ENCODE measurements at places on chromosomes 7 and 10.

- DNase-seq = no peak
Measured at GRCh38 chr10:93573051-93573909, 6.8 kb downstream of the FFAR4 start.

- DNase-seq = no peak
Measured at GRCh38 chr7:18201350-18201749, 173.7 kb upstream of the PRPS1L1 start.

GRCh38 chr10:73859784-73860491 is 14.4 kb downstream of the CAMK2G start:
- no peak for DNase-seq

DNA sequence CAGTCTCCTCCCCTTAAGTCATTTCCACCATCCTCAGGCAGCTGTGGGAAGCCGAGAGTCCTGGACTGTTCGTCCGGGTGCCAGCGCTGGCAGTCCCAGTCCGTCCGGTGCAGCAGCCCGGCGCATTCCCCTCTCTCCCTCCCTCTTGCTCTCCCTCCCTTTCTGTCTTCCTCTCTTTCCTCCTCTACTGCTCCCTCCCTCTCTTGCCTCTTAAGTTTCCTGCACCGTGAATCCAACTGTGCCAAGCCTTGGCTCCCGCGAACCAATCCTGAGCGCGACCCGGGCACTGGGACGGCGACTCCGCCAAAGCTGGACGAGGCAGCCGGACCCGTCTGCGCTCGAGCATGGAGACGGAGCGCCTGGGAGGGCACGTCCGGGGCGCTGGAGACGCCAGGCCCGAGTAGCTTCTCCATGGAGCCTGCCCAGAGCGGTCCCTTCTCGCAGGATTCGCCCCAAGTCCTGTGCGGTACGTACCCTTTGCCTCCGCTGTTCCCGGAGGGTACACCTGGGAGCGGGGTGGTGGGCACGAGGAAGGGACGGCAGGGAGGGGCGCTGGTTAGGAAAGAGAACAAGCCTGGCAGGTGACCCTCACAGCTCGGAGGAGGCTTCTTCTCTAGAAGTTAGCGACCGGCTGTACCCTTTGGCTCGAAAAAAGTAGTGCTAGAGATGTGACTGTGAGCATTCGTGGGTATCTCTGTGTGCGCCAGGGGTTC is 1.0 kb downstream of the NXPH1 start:
- DNase-seq = no peak

- DNase-seq = no peak
Measured at GRCh38 chr10:124562425-124563060, 100.9 kb downstream of the LHPP start.

- no peak for DNase-seq
Measured at GRCh38 chr7:108263425-108263824, 133.3 kb upstream of the LAMB4 start.

DNA sequence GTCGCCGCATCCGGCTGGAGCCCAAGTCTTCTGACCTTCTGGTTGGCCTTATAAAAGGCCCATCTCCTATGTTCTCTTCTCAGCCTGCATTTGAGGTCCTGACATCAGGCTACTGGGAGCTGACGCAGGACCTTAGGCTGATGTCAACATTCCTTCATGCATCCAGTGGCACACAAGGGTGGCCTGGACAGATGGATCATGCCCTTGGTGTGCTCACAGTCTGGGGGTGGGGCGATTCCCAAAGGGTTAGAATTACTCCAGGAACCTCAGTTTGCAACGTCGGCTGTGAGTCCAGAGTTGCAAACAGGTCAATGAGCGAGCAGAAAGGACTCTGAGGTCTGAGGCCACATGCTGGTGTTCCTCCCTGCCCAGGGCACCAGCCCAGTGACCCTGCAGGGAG is 8.2 kb upstream of the CLIP2 start:
- DNase-seq = no peak

DNA sequence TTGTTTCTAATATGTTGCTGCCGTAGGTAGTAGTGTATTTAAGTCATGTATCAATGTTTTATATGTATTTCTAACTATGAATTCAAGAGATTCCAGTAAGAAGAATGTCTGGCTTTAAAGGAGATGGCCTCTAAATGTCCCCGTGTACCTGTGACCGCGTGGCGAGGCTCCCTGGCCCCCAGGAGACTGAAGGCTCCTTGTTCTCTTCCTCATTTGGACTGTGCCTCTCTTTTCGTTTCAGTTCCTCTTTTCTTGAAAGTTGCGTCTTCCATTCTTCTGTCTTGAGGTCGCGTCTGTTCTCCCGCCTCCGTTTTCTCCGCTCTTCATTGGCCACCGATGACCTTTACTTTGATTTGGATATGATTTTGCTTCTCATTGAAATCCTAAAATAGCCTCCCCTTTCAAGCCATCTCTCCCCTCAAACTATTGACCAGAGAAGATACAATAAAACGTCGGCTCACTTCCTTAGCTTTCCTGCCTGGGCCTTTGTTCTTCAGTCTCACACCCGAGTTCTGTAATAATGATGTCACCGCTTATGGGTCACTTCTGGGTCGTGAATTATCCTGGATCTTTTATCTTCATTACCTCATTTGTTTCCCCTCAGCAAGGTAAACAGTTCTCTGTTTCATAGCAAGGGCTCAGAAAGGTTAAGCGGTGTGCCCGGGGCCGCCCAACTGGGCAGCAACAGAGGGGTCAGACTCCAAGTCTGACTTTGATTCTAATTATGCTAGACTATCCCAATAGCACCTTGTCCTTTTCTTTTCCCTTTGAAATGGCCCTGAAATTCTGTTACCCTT is 28.7 kb downstream of the WIPI2 start:
- no peak for DNase-seq

- DNase-seq = no peak
Measured at GRCh38 chr7:7642081-7642480, 1.5 kb downstream of the UMAD1 start.

DNA sequence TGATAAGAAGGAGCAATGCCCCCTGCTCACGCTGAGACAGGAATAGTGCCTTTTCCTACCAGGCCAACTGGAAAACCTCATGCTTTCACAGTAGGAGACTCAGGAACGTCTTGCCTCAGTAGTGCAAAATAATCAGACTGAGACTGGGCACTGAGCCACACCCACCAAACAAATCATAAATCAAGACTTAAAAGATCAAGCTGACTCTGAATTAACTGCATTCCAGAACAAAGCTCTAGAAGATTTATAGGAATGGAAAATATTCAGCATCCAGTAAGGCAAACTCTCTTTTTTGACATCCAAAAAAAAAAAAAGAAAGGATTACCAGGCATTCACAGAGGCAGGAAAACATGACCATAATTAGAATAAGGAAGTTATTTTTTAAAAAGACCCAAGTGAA is 30.5 kb upstream of the SLC18A3 start:
- DNase-seq = no peak

DNA sequence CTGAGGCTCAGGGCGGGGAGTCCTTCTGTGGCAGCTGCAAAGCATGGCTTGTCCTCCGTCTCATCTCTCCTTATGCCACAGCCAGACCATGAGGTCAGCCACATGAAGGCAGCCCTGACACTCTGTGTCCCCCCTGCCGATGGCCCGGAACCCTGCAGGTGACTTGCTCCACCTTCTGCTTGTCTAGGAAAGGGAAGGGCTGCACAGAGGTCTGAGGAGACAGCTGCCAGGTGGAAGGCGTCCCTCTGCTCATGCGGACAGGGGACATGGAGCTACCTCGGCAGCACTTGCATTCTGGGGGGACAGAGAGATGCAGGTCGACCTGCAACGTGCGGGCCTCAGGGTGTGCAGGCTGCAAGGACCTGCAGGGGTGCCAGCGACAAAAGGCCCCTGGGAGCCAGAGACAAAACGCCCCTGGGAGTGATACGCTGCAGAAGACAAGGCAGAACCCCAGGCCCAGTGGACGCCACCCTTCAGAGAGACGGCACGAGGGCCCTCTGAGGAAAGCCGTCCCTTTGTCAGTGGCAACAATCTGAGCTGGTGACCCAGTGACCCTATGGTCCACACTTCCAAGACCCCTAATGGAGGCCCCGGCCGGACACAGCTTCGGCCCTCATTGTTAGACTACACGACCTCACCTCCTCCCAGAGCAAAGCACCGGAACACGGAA is 205.2 kb upstream of the PPP2R2D start:
- DNase-seq = no peak

DNA sequence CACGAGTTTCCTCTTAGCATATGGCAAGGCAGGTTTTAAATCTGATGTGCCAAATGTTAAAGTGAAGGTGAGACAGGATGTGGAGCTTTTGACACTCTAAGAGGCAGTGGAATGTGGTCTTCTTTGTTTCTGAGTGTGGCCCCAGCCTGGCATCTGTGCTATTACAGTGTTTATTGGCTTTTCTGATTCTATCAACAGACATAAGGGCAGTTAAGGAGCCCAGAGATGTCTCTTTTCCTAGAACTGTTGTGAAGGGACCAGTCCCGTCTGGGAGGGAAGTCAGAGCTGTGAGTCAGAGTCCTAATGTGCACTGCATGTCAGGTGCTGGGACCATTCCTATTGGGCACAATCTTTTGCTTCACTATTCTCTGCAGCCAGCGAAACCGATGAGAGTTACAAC is 32.5 kb downstream of the TRUB1 start:
- peak; percentile 49 for DNase-seq

- DNase-seq = no peak
Measured at GRCh38 chr10:89699581-89700064, 1.8 kb upstream of the KIF20B start.

- no peak for DNase-seq
Measured at GRCh38 chr10:89741126-89741762, 39.9 kb downstream of the KIF20B start.

DNA sequence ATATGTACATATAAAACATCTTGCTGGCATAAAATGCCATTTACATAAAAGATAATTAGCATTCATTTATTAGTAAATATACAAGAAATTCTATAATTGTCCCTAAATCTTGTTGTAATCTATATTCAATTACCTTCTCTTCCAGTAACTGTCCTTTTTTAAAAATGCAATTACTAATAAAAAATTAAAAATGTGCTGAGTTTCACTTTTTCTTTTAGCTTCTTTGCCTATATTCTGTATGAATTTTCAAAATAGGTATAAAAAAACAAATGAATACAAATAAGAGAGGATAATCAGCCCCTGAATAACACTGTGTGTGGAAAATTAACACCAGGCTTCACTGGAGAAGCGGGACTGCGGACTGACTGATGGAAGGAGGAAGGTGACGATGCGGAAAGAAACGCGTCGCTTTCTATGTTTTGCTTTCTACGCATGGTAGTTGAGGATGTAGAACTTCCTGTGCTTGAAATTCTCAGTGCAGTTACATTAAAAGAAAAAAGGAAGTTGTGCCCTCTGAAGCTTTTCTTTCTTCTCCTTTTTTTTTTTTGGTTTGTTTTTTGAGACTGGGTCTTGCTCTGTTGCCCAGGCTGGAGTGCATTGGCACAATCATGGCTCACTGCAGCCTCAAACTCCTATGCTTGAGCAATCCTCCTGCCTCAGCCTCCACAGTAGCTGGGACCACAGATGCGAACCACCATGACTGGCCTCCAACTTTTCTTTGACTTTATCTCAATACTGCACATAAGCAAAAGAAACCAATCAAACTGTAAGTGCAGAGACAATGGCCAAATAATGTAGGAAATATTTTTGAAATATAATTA is 7.4 kb upstream of the ZMYND11 start:
- no peak for DNase-seq

DNA sequence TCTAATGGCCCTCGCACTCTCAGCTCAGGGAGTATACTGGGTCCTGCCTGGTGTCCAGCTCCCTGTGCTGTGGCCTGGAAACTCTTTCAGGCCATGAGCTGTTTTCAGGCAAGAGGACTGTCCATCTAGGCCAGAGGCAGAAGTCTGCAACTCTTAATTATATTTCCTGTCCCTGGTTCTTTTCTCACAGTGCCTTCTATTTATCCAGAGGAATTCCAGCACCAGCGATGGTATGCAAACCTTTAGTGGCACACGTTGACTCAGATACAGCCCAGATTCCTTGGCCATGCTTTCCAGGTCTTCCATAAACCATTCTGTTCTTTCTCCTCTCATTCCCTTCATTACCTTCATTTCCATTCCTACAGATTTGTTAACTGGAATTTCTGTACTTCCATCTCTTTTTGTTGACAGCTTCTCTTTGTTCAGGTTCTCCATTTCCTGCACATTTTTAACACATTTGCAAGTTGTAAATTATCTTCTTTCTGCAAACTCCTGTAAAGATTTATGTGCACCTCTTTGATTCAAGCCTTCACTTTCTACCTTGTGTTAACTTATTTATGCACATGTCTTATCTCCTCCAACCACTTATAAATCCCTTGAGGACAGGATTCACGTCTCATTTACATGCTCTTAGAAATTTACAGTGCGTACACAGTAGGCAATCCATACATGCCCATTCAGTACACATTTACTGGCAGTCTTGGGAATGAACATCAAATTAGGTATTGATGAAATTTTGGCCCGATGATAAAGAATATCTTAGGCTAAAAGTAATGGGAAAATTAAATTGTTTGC is 172.1 kb downstream of the CELF2 start:
- no peak for DNase-seq

DNA sequence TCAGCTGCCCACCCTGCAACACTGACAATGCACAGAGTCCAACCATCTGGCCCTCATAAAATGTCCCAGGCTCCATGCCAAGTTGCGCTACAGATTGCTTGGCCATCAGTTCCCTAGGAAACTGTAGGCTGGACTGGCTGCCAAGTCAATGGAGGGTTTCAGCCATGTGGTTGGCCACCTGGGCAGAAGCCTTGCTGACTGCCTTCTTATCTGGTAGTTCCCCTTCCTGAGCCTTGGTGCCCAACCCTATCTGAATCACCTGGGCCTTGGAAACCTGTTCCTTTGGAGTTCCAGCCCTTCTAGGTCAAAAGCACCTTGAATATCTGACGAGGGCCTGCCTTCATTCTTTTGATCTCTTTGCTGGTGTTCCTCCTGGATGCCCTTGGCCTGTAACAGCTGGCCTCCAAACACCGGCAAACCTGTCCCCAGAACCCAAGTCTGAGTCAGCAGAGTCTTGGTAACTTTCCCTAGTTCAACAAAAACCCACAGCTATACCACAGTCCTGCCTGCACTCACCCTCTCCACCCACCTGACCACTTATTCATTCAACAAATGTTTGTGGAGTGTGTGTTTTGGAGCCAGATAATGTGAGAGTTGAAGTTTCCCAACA is 37.4 kb upstream of the KDM7A start:
- DNase-seq = no peak

- DNase-seq = no peak
Measured at GRCh38 chr10:127894146-127894545, 1.4 kb upstream of the CLRN3 start.

DNA sequence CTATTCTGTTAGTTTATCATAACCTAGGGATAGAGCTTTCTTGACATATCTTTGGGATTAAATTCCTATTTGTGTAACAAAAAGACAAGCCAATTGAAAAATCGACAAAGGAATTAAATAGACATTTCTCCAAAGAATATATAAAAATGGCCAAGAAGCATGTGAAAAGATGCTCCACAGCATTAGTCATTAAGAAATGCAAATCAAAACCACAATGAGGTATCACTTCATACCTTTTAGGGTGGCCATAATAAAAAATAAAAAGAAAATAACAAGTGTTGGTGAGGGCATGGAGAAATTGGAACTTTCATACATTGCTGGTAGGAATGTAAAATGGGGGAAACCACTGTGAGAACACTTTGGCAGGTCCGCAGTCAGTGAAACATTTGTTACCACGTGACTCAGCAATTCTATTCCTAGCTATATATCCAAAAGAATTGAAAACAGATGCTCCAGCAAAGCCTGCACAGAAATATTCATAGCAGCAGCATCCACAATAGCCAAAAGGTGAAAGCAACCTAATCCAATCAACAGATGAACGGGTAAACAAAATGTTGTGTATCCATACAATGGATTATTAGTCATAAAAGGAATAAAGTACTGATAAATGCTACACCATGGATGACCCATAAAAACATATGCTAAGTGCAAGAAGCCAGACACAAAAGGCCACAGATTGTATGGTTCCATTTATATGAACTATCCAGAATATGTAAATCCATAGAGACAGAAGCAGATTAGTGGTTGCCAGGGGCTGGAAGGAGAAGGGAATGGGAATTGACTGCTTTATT is 20.5 kb downstream of the SPAG6 start:
- DNase-seq = no peak

Data from ACHN (cell line).